D341Med (cell line): ENCODE measurements at places on chromosomes 16 and 17.

- DNase-seq = peak; percentile 93
These were observed at the start of gene HSD3B7 for GRCh38 chr16:30984669-30985400. Gene HSD3B7 (plus strand): TSS chr16:30985207. CDS start chr16:30985659, 452 bp downstream.

- DNase-seq = no peak
These were observed 110.1 kb upstream of the SMURF2 start for GRCh38 chr17:64771980-64772844.

GRCh38 chr16:81483064-81483969 lies 38.7 kb downstream of the CMIP start:
- no peak for DNase-seq

DNA sequence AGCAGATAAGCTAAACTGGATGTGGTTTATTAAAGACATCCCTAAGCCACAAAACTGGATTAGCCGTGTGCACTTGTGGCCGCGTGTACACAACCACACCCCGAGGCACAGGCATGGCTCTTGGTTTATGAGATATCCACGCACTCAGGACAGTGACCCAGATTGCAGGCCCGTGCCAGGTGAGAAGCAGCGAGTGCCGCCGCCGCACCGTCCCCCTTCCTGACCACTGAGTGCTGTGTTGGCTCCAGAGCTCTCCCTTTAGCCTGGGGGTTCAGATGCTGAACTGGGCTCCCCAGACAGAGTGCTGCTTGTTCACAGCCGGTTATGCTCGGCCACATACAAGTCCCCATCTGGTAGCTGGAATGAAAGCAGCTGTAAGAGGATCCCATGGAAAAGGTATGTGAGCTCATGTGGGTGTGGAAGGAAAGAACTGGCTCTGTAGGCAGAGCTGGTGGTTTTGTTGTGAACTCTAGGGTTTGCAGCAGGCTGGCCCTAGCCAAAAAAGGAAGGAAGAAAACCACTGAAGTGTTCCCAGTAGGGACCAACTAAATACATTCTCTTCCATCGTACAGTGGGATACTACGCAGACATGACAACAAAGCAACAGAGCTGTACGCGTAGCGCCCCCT lies 29.5 kb downstream of the KNOP1 start:
- DNase-seq = no peak

DNA sequence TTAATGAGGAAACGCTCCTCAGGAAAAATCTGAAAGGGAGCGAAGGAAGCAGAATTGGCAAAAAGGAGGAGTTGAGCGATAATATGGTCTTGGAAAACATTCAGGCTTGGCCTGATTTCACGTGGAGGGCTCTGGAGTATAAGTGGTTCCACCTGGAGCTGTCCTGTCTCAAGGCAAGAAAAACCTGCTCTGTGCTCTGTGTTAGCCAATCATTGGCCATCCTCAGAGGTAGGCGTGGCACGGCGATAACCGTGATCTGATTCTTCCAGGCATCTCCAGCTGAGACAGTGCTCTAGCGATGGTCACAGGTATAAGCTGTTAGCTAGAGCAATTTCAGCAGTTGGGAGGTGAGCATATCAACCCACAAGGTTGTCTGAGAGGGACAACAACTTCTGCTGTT lies 450.5 kb upstream of the MAF start:
- no peak for DNase-seq

DNA sequence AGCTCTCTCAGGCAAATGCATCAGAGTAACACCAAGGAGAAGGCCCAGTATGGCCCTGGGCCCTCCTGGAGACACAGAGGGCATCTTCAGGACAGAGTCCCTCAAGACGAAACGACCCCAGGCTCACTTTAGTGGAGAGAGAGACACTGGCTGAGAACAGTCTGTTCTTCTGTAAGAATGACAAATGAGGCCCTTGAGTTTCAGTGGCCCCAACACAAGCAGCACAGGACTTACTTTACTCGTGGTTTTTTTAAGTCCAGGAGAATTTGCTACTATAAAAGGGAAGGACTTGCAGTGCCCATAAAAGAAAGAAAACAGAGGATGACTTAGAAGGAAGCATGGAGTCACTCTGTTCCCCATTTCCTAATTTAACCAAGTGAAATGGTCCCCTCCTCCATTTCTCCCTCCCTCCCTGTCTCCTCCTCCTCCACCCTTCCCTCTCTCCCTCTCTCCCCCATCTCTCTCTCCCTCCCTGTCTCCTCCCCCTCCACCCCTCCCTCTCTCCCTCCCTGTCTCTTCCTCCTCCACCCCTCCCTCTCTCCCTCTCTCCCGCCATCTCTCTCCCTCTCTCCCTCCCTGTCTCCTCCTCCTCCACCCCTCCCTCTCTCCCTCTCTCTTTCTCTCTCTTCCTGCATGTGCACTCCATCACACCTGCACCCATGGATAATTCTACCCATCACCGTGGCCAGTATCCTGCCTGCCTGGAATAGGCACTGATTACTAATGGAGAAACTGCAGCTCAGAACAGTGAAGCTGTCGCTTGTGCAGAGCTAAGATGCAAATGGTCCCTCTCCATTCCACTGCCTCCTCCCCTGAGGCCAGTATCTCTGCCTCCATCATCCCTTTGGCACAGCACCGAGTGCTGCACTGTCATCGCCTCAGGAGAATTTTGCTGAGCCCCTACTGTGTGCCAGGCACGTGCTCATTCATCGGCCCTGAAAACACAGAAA lies 47.3 kb upstream of the RBFOX3 start:
- DNase-seq = no peak

GRCh38 chr17:33435721-33436301 lies 142.7 kb upstream of the ASIC2 start:
- no peak for DNase-seq

GRCh38 chr16:89629827-89630610 lies 16.6 kb downstream of the DPEP1 start:
- DNase-seq = no peak

- DNase-seq = no peak
These were observed 221.3 kb downstream of the SEC14L1 start for GRCh38 chr17:77361986-77362620.

DNA sequence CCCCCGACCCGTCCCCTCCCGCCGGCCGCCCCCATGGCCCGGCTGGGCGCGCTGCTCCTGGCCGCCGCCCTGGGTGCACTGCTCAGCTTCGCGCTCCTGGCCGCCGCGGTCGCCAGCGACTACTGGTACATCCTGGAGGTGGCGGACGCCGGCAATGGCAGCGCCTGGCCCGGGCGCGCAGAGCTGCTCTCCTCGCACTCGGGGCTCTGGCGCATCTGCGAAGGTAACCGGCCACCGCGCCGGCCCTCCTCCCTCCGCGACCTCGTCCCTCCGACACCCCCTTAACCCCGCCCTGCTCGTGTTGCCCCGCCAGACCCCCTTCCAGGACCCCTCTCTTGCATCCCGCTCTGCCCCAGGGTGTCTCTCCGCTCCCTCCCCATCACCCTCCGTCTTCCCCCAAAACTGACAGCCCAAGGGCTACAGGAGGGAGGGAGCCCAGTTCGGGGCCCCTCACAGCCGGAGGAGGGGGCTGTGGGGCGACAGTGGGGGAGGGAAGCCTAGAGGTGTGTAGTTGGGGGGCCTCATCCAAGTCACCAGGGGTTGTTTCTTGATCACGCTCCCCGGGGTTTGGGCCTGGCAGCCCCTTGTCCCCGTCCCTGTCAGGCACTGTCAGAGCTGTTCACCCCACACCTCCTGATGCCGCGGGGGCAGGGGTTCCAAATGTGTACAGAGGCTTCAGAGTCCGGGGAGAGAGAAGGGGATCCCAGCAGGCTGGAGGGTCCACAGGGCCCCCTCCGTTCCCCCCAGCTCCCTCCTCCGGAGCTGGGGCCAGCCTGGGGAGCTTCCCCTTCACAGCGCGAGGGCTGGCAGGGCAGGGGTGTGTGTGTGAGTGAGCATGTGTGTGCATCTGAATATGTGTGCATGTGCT lies 794 bp downstream of the TMEM235 start:
- DNase-seq = no peak

DNA sequence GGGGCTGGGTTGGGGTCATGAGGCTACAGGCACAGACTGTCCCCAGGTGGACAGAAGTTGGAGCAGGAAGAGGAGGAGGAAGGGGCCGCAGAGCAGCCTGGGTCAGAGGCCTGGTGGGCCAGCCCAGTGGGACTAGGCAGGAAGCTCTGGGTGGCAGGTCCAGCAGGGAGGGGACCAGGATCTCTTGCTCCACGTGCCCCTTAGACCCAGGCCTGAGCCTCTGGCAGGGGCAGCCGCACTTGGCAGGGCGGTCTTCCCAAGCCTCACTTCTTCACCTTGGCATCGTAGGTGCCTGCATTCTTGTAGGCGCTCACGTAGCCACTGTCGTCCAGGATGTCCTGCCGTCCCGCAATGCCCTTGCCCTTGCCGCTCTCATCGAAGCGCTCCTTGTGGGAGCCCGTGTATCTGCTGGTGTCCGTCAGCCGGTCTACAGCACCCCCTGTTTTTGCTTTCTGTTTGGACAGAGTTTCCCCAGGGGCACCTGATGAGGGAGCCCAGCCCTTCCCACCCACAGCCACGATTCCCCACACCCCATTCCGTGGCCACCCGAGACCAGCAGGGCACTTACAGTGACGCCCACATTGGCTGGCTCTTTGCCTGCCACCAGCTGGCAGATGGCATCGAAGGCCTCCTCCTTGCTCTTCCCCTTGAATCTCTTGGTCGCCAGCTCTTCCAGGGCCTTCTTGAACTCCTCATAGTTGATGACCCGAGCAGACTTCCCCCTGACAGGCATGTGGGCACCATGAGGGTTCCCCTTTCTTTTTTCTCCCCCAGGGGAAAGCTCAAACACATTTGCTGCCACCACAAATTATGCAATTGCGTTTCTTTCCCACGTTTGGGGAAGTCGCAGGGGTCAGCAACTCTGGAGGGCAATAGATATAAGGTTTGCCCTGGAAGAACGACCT lies 3.1 kb downstream of the TPPP3 start:
- DNase-seq = no peak

DNA sequence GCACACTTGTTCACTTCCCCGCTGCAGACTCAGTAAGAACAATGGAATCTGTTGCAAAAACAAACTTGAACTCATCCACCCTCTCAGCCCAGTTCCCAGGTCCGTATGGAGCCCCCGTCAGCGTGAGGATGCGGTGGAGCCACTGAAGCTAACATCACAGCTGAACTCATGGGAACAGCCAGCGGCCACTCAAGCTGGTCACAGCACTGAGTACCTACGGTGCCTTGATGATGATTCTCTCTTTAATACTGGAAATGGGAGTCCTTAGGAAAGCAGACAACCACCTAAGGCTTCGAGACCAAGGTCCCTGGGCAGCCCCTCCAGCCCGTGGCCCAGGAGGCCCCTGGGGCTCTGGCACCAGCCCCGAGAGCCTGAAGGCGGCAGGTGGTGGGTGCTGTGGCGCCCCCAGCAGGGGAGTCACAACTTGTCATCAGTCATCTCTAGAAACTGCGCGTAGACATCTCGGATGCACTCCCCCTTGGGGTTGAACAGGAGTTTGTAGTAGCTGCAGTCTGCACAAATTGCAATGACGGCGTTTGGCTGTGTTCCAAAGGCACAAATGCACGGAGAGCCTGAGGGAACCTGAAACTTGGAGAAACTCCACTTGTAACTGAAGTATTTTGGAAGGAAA lies 31.0 kb upstream of the RHOT1 start:
- no peak for DNase-seq

GRCh38 chr17:45149669-45150664 lies 1.7 kb downstream of the HEXIM1 start:
- peak; percentile 65 for DNase-seq

DNA sequence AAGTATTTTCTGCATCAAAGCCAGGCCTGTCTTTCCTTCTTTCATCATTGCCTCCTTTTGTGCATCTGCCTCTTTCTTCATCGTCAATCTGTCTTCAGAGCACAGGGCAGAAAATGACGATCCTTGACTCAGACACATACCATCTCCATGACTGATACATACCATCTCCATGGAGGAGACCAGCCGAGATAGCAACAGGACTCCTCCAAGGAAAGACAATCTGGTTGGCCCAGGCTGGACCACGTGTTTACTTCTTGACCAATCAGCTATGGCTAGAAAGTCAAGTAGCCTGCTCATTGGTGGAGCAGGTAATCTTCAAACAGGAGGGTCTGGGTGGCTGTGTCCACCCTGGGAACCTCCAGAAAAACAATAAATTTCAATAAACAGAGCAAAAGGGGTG lies 164.6 kb downstream of the CPPED1 start:
- DNase-seq = no peak

- no peak for DNase-seq
These were observed 497.0 kb upstream of the HSBP1 start for GRCh38 chr16:83310816-83311215.

- no peak for DNase-seq
These were observed 2.3 kb downstream of the PIEZO1 start for GRCh38 chr16:88782454-88783390.

GRCh38 chr17:74512036-74512435 lies 19.2 kb downstream of the CD300LB start:
- no peak for DNase-seq

DNA sequence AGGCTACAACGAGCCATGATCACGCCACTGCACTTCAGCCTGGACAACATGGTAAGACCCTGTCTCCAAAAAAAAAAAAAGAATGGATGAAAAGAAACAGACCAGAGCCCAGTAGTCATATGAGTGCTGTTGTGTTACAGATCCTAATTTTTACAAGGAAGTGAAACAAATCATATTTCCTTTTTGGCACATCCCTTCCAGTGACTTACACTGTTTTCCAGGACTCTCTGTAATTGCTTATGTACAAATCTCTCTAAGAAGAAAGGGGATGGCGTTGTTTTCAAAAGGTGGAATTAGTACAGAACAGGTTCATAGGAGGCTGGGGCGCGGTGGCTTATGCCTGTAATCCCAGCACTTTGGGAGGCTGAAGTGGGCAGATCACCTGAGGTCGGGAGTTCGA lies 19.8 kb upstream of the ZNF594 start:
- no peak for DNase-seq
